ENCODE measurements at places on chromosomes 4 and X. TPM values are rescaled to one million over a fixed set of nuclear protein-coding genes. Genes with fewer than 3 reads are reported as not detected.

DNA sequence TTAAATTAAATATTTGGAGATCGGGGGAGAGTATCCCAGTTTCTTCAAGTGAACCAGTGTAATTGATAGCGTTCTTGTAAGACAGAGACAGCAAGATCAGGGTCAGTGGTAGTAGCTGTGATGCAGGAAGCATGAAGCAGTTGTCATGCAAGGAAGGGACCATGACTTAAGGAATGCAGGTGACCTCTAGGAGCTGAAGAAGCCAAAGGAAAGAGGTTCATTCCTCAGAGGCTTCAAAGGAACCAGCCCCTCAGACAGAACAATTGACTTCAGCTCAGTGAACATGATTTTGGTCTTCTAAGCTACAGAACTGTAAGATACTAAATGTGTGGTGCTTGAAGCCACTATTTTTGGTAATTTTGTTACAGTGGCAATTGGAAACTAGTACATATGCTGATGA is 51.6 kb downstream of the GLRB start:
- no peaks in the 10 kb centered on the region for H3K4me1 ChIP-seq
- H3K36me3 ChIP-seq: no peaks in the 10 kb centered on the region
- no peak overlapping the region for H3K27ac ChIP-seq
- H3K27me3 ChIP-seq: no peaks in the 10 kb centered on the region
- DNase-seq: no peak
- no peak overlapping the region for H3K4me3 ChIP-seq

DNA sequence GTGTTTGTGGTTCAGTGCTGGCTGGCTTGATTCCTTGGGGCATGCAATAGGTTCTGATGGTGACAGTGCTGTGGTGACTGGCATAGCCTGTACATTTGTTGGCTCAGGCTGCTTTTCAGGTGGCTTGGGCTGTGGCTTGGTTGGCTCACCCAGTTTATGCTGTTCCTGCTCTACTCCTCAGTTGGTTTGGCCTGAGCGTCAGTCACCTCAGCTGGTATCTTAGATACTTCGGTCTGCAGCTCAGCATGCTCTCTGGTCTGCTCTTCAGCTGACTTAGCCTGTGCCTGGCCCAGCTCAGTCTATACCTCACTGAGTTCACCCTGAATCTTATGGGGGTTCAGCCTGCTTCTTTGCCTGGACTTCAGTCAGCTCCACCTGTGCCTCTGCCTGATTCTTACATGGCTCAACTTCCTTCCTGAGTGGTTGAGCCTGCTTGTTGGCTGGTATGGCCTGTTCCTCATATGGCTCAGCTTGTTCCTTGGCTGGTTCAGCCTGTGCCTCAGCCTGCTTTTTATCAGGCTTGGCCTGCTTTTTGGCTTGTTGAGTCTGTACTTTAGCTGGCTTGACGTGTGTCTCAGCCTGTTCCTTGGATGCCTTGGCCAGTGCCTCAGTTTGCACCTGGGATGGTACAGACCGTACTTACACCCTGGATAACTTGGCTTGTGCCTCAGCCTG is 170.6 kb downstream of the MSN start:
- no peak for DNase-seq
- H3K36me3 ChIP-seq: no peaks in the 10 kb centered on the region
- no peaks in the 10 kb centered on the region for H3K27me3 ChIP-seq
- no peak overlapping the region for H3K4me3 ChIP-seq
- no peaks in the 10 kb centered on the region for H3K4me1 ChIP-seq
- no peak overlapping the region for H3K27ac ChIP-seq

- H3K27me3 ChIP-seq: no peaks in the 10 kb centered on the region
- H3K4me3 ChIP-seq: no peak overlapping the region
- no peaks in the 10 kb centered on the region for H3K4me1 ChIP-seq
- H3K27ac ChIP-seq: no peak overlapping the region
Measured at GRCh38 chr4:182010876-182011275, 232.3 kb upstream of the TENM3 start.

DNA sequence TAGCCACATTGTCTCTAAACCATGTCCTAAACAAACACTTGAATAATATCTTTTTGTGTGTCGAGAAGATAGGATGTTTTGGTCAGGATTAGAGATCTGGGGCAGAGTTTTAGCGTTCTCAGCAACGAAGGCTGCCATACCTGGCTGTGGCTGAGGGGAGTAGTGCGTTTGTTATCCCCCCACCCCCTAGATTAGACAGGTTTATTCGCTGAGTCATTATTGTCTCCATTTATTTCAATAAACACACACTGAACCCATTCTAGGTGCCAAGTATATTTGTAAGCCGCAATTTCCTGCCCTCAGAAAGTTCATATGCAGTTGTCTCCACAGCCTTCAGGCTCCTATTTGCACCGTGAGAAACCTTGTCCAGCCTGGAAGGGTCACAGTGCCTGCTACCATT is 1684.8 kb upstream of the TENM3 start:
- H3K4me3 ChIP-seq: no peak overlapping the region
- DNase-seq: no peak
- no peak overlapping the region for H3K27ac ChIP-seq
- no peaks in the 10 kb centered on the region for H3K4me1 ChIP-seq
- H3K36me3 ChIP-seq: no peaks in the 10 kb centered on the region
- H3K27me3 ChIP-seq: no peaks in the 10 kb centered on the region

- H3K27ac ChIP-seq: no peak overlapping the region
- no peaks in the 10 kb centered on the region for H3K27me3 ChIP-seq
- H3K4me3 ChIP-seq: no peak overlapping the region
- no peak for DNase-seq
Measured at GRCh38 chr4:176850436-176850835, 57.7 kb upstream of the VEGFC start.

DNA sequence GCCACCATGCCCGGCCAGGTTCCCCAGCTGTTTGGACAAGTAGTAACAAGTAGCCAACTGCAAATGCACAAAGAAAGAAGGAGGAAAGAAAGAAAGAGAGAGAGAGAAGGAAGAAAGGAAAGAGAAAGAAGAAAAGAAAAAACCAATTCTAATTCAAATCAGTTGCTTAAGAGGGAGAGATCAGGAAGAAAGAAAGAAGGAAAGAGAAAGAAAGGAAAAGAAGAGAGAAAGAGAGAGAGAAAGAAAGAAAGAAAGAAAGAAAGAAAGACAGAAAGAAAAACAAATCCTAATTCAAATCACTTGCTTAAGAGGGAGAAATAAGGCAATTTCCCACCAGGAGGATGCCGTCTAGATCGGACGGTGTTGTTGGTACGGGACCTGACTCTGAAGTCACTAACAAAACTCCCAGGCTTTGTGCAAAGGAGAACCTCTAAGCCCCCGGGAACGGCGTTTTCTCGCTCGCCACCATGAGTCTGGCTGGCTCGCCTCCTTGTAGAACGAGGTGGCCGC is 95.5 kb upstream of the PPP2R3B start:
- H3K27me3 ChIP-seq: no peaks in the 10 kb centered on the region
- H3K4me1 ChIP-seq: no peaks in the 10 kb centered on the region
- DNase-seq: no peak
- H3K4me3 ChIP-seq: no peak overlapping the region

Gene HSFX2
- not detected for total RNA-seq

Gene SORBS2
- total RNA-seq: 45.3 TPM

Gene MAMLD1
- 9.6 TPM for total RNA-seq

Gene SORCS2
- total RNA-seq: 15.6 TPM

Gene MGARP
- not detected for total RNA-seq
